Umbilical cord (tissue), 2 donors: ENCODE measurements at places on chromosomes 11 and 22.

DNA sequence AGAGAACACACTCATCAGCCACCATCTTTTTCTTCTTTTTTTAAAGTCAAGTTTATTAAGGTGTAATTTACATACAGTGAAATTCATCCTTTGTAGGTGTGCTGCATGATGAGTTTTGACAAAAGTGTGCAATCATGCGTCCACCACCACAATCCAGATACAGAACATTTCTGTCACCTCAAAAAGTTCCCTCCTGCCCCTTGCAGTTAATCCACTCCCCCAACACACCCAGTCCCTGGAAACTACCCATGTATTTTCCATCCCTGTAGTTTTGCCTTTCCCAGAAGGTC, 126.7 kb downstream of the HIPK3 start:
- DNase-seq: no peak

GRCh38 chr11:85596886-85597285, 30.3 kb downstream of the DLG2 start:
- DNase-seq: no peak

DNA sequence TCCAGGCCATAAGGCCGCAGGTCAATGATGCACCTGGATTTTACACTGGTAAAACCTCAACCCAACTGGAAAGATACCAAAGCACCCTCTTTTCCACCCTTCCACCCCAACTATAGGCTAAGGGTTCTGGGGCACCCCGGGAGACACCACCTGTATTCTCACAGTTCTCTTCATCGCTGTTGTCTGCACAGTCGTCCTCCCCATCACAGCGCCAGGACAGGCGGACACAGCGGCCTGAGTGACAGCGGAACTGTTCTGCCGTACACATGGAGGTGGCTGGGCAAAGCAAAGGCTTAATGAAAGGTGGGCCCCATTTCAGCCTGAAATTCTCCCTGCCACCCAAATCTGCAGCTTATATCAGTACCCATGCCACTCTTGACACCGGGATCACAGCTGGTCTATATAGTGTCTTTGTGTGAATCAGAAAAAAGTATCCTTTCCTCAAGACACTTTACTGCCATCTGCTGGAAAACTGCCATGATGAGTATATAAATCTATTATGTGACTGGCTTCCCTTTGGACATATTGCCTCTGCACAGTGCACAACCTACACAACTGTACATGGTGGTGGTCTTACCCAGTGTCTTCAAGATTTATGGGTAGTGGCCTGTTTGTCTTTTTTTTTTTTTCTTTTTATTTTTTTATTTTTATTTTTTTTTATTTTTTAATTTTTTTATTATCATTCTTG, 21.5 kb downstream of the LRP4 start:
- DNase-seq: peak; percentile 40

DNA sequence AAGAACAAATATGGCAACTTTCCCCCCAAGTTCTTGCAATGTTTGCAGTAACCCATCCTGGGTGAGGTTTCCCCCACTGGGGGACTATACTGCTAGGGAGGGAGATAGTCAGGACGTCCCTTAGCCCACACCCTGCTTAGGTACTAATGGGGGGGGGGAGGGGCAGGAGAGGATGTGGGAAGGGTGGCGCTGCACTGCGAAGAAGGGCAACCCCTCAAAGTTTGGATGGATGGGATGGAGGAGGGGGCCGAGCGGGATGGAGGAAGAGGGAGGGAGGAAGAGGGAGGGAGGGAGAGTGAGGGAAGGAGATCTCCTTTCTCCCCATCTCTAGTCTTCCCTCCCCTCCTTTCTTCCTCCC, 100.6 kb upstream of the HSD17B12 start:
- no peak for DNase-seq

DNA sequence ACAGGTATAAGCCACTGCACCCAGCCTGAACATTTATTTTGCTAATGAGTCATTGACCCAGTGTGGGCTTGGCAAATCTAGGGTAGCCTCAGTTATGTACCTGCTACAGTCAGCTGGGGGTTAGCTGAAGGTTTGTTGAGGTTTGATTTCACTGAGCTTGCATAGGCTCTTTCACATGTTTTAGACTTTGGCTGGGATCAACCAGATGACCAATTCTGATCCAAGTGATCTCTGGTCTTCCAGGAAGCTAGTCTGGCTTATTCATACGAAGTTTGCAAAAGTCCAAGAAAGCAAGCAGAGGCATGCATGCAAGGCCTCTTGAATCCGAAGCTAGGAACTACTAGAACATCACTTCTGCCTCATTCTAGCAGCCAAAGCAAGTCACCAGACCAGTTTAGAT, 21.0 kb downstream of the SERPING1 start:
- DNase-seq: no peak

DNA sequence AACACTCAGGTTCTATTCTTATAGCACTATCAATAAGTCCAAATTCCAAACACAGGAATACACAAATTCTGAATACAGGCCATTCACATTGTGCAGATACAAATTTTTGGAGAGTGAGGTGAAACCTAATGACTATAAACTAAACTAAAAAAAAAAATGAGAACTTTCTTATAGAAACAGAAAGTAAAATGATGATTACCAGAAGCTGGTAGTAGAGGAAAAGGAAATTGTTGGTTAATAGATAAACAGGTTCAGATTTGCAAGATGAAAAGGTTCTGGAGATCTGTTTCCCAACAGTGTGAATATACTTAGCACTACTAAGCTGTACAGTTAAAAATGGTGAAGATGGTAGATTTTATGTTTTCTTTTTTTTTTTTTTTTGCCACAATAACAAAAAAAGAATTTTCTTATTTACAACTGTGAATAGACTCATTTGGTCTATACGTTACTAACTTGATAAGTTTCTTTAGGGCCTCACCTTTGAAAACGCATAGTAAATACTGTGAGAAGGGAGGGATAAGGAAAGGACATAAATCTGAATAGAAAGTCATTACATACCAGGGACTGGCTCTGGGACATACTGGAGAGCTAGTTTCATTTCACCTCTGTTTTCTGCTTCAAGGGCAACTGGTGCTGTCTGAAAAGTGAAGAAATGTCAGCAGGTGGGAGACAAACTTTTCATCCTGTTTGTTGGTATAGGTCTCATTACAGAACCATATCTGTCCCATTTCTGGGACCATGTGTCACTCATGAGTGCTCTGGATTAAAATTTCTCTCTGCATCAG, 14.2 kb upstream of the CCDC89 start:
- no peak for DNase-seq

DNA sequence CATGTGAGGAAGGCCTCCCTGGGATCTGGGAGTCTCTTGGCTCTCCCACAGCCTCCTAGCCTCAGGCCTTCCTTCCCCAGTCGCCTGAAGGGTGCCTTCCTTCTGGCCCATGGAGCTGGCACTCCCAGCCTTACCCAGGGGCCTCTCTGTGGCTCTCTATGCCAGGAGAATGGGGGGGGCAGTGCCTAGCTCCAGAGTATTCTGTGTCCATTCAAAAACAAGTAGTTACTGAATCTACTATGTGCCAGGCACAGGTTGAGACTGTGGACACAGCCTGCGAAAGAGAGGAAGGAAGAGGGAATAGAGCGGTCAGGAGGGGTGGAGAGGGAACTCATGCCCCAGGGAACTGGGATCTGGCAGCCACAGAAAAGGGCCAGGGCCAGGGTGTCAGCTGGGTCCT, 2.7 kb upstream of the PLA2G3 start:
- no peak for DNase-seq

GRCh38 chr11:18065572-18065971, 19.5 kb upstream of the TPH1 start:
- DNase-seq: no peak

GRCh38 chr11:61697764-61698163, 17.6 kb downstream of the DAGLA start:
- no peak for DNase-seq
